Activated CD8-positive, alpha-beta memory T cell treated with anti-CD3 and anti-CD28 coated beads for 1 hour (primary cell): ENCODE measurements at places on chromosomes 5 and 9.

GRCh38 chr9:76219560-76220151 lies 174.6 kb downstream of the RFK start:
- no peak for DNase-seq

DNA sequence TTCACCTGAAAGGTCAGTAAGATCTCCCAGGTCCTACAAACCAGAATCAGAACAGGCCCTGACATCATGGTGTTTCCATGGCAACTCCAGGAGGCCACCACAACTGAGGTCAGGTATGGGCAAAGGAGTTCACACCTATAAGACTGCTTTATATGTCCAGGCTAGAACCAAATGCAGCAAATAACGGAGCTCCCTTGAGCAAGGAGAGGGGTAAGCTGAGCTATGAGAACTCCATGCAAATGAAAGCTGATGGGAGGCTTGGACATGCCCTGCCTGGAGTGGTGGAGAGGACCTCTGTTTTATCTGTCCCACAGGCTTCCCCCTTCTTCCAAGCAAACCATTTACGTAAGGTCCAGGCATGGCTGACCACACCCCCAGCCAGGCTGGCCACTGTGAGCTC lies 207.7 kb downstream of the SPOCK1 start:
- no peak for DNase-seq

- DNase-seq: no peak
These were observed 171.1 kb downstream of the TARS1 start for GRCh38 chr5:33611877-33612276.

DNA sequence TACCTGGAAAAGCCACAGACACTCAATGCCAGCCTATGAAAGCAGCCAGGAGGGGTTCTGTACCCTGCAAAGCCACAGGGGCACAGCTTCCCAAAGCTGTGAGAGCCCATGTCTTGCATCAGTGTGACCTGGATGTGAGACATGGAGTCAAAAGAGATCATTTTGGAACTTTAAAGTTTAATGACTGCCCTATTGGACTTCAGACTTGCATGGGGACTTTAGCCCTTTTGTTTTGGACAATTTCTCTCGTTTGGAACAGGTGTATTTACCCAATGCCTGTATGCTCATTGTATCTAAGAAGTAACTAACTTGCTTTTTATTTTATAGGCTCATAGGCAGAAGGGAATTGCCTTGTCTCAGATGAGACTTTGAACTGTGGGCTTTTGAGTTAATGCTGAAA lies 244.9 kb upstream of the TYRP1 start:
- DNase-seq: no peak

- no peak for DNase-seq
These were observed 55.1 kb downstream of the LHFPL2 start for GRCh38 chr5:78593465-78593864.

GRCh38 chr9:105138306-105138801 lies 106.1 kb upstream of the SLC44A1 start:
- DNase-seq: no peak

DNA sequence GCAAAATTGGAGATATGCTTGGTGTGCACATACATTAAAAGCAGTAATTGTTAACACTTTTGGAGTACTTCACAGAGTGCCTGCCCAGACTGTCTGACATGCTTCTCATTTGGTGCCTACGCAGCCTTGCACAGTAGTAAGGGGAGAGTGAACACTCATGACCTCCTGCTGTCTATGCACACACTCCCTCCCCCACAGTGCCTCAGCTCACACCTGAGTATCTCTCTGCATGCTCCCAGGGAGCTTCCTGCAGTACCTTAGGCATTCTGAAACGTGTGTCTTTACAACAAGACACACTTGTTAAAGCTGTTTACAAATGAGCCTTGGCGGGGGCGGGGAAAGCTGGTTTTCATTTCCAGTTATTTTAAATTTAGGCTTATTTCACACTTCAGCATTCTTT lies 18.0 kb downstream of the MAP3K1 start:
- DNase-seq: no peak

- no peak for DNase-seq
These were observed 80.2 kb upstream of the DPYSL3 start for GRCh38 chr5:147590096-147590495.

GRCh38 chr9:97176206-97176605 lies 131.3 kb upstream of the CCDC180 start:
- no peak for DNase-seq

GRCh38 chr5:8908055-8908683 lies 637.7 kb downstream of the SEMA5A start:
- DNase-seq: no peak

- DNase-seq: no peak
These were observed 28.7 kb upstream of the PDE4D start for GRCh38 chr5:59922220-59922619.

DNA sequence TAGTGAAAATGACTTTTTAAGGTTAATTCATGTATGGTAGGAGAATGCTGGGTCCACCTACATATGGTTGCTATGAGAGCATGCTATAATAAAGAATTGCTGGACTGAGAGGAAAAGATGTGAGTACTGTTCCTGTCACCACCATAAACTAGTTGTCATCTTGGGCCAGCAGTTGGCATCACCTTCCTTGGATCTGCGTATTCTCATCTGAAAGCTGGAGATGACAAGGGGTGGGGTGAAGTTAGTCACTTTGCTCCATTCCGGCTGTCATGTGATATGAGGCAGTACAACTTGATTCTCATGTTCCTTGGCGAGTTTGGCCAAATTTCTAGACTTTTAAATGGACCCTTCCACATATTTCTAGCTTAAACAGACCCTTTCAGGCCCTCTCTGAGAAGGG lies 33.3 kb downstream of the PIP5K1B start:
- no peak for DNase-seq

DNA sequence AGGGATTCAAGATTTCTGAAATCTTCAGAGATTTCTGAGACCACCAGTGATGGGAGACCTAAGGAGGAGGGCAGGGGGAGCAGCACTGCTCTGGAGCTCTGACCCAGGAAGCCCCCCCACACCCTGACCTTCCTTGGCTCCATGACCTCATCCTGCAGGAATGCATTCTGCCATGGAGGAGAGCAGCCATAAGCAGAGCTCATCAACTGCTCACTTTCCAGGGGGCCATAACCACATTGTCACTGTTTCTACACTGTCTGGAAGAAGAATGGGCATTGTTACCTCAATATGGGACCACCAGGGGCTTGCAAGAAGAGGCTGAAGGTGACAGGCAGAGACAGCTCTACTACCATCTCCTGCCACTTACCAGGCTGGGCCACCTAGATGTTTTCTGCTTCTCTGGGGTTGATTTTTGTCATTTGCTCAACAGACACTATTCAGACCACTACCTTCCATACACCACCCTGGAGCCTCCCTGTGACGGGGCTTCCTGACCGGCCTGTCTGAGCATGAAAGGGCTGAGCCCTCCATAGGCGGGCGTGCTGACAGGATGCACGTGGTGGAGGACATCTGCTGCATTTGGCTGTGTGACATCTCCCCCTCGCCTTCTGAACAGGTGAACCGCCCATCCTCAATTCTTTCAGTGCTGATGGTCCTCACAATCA lies 2.3 kb upstream of the TSC1 start:
- no peak for DNase-seq

GRCh38 chr9:33107762-33108161 lies 31.3 kb upstream of the SMU1 start:
- DNase-seq: no peak

DNA sequence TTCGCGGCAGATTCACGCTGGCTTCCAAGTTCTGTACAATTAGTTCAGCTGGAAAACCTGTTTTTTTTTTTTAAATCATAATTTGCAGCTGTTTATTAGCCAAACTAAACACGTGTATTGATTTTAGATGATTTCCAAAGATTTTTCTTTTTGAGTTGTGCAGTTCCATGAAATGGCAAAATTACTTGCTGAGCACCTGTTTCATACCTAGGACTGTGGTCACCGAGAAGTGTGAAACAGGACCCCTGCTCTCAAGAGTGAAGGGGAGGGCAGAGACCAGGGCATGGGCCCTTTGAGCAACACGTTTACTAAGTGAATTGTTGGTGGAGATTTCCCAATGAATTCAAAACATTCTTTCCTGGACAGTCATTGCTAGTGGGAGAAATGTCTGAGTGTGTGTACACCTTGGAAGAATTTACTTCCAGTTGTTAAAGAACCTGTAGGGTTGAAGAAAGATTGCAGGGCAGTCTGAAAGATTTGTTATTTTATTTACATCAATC lies 688 bp downstream of the SNX24 start:
- DNase-seq: no peak

GRCh38 chr5:158203261-158203660 lies 344.3 kb upstream of the CLINT1 start:
- no peak for DNase-seq

DNA sequence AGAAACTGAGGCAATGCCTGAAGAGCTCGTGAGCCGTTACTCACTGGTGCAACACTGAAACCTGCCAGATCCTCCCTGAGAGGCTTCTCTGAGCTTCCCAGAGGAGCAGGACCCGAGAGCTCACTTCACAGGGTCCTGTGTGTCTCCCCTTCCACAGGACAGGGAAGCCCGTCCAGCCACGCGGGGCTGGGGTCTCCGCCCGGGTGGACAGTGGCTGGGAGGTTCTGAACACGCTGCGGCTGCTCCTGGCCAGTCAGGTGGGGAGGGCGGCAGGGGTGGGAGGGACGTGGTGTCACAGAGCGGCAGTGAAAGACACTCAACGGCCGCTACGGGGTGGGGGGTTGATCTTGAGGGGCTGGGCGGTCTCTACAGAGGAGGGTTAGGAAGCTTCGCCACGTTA lies 290 bp upstream of the ZDHHC11 start:
- no peak for DNase-seq

- DNase-seq: no peak
These were observed 2177.9 kb upstream of the C9orf72 start for GRCh38 chr9:29751226-29751625.

DNA sequence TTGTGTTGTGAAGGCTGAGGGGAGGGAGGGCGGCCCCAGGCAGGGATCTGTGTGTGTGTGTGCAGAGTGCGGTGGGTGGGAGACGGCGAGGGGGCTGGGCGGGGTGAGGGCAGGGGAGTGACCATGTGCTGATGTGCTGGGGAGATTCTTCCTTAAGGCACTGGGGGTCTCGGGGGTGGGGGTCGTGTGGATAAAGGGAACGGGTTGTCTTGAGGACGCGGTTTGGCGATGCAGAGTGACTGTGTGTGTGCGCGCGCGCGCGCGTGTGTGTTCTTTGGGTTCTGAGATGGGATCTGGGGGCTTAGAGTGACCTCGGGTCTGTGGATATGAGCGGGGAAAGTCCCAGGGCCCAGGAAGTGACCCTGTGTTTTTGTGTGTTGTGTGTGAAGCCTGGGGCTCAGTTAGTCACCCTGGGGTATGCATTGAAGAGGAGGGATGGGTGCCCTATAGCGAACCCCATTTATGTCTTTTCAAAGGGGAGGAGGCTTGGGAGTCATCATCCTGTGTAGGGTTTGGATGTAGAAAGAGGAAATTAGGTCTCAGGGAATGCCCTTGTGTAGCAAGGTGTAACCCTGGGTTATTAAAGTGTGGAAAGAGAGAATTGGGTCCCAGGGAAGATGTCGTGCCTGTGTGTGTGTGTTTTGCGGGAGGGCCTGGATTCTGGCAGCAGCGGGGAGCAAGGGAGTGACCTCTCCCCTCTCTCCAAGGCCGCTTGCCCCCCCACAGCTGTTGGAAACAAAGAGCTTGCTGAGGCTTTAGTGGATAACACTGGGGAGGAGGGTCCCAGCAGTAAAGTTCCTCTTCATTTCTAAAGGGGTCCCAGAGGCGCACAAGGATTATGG lies 1.4 kb downstream of the TMEFF1 start:
- no peak for DNase-seq

DNA sequence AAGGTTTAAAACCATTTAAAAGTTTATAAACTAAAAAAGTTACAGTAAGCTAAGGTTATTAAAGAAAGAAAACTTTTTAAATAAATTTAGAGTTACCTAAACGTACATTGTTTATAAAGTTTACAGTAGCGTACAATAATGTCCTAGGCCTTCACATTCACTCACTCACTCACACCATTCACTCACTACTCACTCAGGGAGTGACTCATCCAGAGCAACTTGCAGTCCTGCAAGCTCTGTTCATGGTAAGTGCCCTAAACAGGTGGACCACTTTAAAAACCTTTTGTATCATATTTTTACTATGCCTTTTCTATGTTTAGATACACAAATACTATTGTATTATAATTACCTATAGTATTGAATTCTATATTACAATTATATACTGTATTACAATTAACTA lies 190.8 kb upstream of the RASA1 start:
- no peak for DNase-seq

- no peak for DNase-seq
These were observed 273.2 kb downstream of the SAXO1 start for GRCh38 chr9:18759827-18760226.

DNA sequence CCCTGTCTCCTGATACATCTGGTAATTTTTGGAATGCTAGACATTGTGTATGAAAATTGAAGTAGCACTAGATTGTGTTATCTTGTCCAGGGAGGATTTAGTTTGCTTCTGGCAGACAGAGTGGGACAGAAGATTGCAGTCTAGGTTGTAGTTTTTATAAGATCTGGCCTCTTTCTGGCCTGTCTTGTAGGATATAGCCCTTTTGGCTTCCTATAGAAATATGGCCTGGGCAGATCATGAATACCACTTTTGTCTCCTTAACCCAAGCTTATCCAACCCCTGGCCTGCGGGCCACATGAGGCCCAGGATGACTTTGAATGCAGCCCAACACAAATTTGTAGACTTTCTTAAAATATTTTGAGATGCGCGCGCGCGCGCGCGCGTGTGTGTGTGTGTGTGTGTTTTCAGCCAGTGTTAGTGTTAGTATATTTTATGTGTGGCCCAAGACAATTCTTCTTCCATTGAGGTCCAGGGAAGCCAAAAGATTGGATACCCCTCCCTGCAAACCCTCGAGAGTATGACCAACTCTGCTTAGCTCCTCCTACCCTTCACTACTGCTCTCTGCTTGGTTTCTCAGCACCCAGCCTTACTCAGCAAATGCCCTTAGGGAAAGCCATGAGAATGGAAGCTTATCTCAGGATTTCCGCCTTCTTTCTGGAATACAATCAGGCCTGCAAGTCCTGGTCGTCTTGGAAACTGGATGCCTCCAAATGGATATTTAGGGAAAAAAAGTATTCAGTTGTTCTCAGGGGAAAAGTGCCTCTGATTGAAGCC lies 26.5 kb downstream of the ANKRD33B start:
- DNase-seq: no peak

DNA sequence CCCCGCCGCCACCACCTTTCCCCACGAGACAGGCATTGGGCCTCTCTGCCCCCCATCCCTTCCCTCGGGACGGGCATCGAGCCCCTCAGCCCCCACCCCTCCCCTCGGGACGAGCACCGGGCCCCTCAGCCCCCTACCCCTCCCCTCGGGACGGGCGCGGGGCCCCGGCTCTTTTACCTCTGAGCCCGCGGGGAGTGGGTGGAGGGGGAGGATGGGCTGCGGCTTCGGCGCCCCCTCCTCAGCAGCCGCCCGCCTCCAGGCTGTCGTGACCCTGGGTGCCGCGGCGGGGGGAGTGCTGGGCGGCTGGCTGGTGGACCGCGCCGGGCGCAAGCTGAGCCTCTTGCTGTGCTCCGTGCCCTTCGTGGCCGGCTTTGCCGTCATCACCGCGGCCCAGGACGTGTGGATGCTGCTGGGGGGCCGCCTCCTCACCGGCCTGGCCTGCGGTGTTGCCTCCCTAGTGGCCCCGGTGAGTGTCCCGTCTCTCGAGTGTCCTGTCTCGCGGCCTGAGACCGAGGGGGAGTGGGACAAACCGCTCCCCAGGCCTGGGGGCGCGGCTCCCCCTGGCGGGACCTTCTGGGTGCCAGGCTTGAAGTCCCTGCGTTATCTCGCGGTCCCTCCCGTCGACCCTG lies 791 bp downstream of the SLC2A8 start:
- no peak for DNase-seq
